Chondrocyte (in vitro differentiated cells): ENCODE measurements at places on chromosomes 6 and 20.

DNA sequence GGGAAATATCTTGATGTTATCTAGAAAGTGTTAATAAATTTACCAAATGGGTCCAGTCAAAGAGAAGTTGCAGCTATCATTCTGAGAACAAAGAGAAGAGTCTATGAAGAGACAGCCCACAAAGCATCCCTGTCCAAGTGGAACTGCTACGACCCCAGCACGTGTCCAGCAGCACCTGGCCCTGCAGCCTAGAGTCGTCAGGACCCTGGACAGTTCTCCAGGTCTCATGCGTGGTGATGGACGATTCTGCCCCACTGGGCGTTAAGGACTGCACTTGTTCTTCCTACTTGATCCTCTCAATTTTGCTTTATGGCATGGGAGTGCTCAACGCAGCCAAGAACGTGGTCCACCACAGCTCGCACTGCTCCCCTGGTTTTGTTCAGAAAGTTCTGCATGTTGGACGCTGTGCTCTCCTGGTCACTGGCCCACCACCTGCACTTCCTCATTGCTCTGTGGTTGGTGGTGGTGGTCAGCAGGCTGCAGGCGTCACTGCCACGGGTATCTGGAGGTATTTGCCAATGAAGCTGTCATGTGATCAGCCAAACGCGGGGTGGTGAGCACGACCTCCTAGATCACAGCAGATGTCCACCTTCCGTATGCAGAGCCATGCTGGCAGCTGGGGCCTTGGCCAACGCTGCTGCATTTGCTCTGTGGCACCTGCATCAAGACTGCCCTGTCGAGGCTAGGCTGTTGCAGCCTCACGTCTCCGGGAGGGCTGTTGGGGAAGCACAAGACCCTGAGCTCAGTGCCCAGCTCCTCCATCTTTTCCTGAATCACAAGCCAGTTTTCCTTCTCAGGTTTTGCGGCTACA is 356.4 kb downstream of the CDH4 start:
- peak; percentile 58 for DNase-seq

DNA sequence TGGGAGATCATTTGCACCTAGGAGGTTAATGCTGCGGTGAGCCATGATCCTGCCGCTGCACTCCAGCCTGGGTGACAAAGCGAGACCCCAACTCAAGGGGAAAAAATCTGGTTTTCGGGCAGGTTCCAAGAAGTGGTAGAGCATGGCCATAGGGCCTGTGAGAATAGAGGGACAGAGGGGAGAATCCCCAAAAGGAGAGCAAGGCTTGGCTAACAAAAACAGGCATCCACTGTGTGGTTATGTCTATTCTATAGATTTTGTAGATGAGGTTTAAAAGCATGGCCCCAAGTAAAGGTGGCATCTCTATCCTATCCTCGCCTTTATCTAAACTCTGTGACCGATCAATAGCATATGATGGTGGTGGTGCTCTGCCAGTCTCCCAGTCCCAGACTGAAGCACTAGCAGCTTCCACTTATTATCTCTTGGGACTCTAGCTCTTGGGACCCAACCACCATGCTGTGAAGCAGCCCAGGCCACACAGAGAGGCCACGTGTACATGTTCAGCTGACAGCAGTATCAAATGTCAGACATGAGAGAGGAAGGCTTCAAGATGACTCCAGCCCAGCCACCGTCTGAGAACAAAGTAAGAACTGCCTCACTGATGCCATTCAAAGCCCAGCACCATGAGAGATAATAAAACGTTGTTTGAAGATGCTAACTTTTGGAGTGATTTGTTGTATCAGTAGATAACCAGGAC is 27.7 kb downstream of the EIF2S2 start:
- no peak for DNase-seq

DNA sequence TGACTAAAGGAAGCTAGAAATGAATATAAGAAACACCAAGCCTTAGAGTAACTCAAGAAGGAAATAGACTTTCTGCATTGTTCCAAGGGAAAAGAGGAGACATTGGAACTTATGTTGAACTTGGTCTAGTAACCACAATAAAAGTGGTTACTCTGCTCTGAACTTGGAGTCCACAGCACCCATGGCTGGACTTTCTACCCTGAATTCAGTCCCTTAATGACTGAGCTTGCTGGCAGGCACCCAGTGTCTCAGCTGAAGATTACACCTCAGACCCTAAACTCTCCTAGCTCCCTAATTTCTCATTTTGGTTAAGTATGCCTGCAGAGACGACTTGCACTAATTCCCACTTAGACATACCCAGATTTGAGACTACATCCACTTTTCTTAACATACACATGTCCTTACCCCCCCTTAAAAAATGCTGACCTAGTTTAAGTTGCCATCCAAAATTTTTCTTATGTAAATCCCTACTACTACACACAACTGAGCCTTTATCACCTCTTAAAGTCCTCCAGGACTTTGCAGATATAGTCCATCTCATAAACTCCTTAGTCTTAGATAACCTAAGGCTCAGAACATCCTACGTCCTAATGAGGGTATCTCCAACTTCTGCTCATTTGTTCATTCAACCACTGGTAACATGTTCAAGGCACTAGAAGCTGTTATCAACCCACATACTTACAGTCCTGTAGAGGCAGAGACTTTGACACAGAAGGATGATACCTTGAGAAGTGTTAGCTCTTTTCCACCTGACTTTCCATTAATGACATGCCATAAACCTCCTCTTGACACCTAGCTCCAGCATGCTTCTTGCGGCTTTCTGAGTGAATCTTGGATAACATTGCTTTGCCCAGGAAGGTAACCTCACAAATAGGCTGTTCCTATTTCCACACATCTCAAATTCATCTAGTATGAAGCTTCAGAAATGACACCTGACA is 129.8 kb downstream of the ALDH8A1 start:
- DNase-seq, result no peak

GRCh38 chr6:166237617-166238016 is 70.0 kb upstream of the TBXT start:
- no peak for DNase-seq

- DNase-seq, result no peak
Observed at GRCh38 chr20:1370548-1371110, 22.2 kb downstream of the FKBP1A start.

GRCh38 chr20:49276961-49277785 is 684 bp downstream of the ZNFX1 start:
- peak; percentile 91 for DNase-seq
